Endothelial cell of umbilical vein (primary cell): ENCODE measurements at places on chromosomes 6 and 20.

DNA sequence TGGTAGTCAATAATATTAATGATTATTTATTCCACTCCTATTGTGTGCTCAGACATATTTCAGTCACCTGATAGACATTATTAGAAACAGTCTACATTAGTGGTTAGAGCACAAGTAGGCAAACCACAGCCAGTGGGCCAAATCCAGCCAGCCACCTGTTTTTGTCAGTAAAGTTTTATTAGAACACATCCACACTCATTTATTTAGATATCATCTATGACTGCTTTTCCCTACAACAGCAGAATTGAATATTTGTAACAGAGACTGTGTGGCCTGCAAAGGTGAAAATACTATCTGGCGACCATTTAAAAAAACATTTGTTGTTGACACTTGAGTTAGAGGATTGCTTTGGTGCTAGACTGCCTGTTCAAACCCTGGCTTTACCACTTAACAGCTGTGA, 220.0 kb upstream of the ZFP64 start:
- no peak for DNase-seq

GRCh38 chr6:142966294-142966693, 21.3 kb upstream of the HIVEP2 start:
- no peak for DNase-seq

GRCh38 chr6:147161974-147162495, 42.2 kb upstream of the STXBP5 start:
- DNase-seq: peak; percentile 80

DNA sequence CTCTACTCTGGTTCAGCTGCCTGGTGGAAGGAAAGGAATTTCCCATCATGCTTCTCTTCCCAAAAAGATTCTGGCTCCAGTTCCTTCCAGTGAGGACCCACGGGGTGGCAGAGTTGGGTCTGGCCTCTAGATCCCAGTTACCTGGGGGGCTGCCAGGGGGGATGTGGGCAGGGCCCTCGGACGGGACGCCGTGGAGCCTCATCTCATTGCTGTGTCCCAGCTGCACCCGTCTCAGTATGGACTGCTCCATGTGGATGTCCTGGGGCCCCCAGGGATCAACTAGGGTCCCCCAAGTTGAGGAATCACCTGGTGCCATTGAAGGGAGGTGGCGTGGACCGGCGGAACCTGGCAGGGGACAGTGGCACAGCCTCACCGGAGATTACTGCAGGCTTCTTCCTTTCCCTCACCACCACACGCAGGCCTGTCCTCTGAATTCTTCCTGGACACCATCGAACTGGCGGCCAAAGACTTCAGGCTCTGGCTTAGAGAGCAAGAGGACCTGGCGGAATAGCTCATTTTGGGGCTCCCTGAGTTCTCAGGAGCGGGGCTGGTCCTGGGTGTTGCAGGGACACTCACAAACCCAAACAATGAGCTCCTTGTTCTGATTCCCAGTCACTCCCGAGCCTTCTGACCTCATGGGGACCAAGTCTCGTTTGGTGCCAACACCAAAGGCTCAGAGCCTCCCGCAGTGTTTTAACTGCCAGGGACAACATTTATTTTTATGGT, 8.5 kb downstream of the ZBP1 start:
- DNase-seq: no peak

DNA sequence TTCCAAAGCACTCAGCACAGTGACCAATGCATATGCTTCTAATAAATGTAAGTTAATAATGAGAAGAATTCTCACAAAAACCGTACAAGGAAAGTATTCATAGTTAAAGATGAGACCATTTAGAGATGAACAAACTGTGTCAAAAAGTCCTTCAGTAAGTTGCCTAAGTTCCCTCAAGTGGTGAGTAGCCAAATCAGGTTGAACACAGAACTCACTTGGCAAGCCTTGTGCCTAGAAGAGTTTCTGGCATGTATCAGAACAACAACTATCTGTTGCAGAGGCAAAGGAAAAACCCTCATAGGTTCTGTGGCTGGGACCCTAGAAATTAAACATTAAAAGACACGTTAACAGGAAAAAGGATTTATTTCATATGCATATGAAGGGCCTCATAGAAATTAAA, 129.6 kb upstream of the DOK5 start:
- DNase-seq: no peak

- no peak for DNase-seq
These were observed 98.3 kb downstream of the BMP7 start for GRCh38 chr20:57167971-57168701.

DNA sequence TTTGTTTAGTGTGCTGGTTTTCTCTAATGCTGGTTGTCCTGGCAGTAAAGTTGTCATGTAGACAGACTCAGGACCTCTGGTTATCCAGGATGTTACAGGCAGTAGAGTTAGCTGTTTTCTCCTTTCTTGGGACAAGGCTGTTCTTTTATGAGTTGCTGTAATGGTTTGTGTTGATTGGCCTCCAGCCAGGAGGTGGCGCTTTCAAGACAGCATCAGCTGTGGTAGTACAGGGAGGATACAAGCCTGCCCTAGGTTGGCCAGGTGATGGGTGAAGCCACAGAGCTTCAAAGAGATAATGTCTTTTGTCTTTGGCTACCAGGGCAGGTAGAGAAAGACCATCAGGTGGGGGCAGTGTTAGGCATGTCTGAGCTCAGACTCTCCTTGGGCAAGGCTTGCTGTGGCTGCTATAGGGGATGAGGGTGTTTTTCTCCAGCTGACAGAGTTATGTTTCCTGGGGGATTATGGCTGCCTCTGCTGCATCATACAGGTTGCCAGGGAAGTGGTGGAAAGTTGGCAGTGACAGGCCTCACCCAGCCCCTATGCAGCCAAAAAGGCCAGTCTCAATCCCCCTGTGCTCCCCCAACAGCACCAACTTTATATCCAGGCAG, 127.2 kb upstream of the TAB2 start:
- DNase-seq: peak; percentile 38

DNA sequence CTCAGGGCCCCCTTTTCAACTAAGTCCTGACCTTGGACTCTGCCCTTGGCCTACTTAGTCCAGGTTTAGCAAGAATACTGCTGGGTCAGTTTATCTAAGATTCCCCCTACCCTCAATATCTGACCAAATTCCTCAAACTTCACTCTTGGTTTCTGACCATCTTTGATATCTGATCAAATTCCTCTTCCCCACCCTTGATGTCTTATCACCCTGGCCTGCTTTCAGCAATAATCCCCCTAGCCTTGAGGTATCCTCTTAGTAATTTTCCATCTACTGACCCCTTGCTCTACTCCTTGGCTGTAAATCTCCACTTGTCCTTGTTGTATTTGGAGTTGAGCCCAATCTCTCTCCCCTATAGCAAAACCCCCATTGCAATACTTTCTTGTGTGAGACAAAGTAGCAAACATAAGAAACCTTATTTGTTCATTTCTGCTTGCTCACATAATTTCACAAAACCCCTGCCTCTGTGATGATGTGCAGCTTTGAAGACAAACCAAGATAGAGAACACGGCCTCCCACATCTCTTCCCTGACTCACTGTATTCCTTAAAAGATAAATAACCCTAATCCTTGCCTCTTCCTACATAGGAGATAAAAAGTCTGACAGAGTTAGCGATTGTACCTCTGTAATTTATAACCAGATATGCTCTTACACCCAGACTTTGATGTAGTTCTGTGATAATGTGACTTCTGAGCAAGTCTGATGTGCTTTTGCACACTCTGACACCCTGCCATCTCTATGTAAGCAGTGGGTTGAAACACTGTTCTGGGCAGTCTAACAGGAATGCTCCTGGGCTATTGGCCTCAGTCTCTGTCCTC, 13.8 kb upstream of the IYD start:
- no peak for DNase-seq

- DNase-seq: no peak
These were observed 111.5 kb upstream of the RPS6KA2 start for GRCh38 chr6:166738386-166739116.

DNA sequence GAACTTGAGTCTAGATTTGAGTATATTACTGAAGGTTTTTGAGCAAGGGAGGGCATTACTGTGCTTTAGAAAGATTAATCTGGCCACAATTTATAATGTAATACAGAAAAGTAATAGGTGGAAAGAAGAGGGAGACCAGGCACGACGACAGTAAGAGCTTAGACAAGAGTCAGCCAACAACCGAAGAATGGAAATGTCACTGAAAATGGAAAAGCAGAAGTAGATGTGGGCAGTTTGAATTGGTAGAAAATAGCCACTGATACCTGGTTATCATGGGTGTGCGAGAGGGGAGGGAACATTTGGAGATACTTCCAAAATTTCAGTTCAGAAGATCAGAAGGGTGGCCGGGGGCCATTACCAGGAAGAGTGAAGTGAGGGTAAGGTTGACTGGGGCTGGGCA, 339.1 kb downstream of the UTRN start:
- DNase-seq: no peak

- no peak for DNase-seq
These were observed 28.6 kb upstream of the DACT2 start for GRCh38 chr6:168348186-168348585.

DNA sequence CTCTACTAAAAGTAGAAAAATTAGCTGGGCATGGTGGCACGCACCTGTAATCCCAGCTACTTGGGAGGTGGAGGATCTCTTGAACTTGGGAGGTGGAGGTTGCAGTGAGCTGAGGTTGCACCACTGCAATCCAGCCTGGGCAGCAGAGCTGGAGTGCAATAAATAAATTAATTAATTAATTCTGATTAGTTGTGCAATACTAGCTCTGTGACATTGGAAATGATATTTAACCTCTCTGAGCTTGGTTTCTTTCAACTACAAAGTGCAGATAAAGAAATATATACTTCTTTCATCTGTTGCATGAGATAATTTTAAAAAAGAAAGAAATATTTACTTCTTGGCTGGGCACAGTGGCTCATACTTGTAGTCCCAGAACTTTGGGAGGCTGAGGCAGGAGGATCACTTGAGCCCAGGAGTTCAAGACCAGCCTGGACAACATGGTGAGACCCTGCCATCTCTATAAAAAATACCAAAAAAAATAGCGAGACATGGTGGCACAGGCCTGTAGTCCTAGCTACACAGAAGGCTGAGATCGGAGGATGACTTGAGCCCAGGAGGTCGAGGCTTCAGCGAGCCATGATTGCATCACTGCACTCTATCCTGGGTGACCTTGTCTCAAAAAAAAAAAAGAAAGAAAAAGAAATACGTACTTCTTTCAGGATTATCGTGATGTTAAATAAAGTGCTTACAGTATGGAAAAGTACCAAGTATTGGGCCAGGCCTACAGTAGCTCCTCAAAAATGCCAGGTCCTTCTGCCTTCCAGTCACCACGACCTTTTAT, 15.6 kb upstream of the TBCC start:
- DNase-seq: no peak

DNA sequence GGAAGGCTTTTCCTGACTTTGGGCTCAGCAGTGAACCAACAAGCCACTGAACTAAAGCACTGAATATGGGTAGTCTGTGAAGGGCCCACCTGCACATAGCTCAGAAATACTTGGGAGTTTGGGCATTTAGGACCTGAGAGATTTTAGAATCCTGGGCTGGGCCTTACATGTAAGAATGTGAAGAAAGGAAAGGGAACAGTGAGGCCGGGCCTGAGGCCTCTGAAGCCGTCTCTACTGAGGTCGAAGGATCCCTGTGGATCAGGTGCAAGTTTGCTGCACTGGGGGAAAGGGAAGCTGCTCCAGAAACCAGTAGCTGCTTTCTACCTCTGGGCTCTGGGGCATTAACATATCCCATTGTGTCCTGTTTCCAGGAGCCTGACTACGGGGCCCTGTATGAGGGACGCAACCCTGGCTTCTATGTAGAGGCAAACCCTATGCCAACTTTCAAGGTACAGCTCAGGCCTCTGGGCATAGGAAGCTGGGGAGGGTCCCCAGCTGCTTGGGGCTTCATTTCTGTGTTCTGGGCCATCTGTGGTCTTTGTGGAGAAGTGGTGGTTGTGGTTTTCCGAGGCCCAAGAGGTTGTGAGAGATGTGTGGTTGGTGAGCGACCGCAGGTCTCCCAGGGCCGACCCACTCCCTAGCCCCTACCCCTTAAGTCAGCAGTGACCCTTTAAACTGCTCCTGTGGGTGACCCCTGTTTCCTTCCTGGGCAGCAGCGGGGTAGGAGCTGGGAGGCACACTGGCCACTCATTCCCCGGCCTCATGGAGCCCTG, 30.3 kb downstream of the PLCG1 start:
- no peak for DNase-seq

- peak; percentile 51 for DNase-seq
These were observed 67.6 kb downstream of the FYN start for GRCh38 chr6:111805511-111806164.

DNA sequence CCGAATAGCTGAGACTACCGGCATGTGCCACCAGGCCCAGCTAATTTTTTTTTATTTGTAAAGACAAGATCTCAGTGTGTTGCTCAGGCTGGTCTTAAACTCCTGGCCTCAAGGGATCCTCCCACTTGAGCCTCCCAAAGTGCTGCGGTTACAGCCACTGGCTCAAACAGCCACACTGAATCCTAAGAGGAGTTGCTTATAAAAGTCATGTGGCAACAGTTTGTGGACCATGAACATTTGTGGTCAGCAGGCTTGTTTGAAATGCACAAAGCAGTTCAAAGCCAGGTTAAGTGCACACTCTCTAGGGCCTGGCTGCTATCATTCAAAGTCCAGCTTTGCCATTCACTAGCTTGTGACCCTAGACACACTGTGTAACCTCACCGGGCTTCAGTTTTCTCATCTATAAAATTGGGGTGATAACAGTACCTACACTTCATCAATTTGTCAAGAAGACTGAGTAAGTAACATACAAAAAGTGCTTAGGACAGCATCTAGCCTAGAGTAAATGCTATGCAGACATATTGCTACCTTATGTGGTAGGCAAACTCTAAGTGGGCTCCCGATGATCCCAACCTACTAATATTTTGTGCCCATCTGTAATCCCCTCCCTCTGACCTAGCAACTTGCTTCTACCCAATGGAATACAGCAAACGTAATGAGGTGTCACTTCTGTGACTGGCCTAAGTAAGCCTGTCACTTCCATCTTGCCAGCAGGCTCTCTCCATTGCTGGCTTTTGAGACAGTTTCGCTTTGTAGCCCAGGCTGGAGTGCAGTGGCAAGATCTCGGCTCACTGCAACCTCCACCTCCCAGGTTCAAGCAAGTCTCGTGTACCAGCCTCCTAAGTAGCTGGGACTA, 122.9 kb downstream of the ZMYND8 start:
- no peak for DNase-seq

DNA sequence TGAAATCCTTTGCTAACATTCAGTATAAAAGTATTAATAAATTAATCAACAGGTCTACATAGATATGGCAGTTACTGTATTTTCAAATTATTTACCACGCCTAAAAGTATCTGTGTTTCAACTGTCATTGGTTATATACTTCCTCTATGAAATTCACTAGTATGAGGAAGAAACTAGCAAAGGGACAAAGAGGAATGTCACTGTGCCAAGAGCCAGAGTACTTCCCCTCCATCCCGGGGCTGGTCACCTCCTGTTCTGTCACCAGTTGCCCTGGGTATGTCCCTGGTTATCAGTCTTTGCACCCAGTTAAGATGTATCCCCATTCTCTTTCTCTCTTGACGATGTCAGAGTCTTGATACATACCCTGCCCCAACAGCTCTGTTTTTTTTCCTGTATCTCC, 476.8 kb upstream of the SOX4 start:
- no peak for DNase-seq

GRCh38 chr20:5039889-5040288, 38.6 kb upstream of the SLC23A2 start:
- DNase-seq: no peak

GRCh38 chr6:18160911-18161310, 5.7 kb downstream of the KDM1B start:
- DNase-seq: no peak

GRCh38 chr20:14956026-14956425, 618.6 kb upstream of the FLRT3 start:
- DNase-seq: no peak

GRCh38 chr6:41636833-41637193, 1.5 kb upstream of the MDFI start:
- peak; percentile 51 for DNase-seq
